Activated CD4-positive, alpha-beta memory T cell treated with anti-CD3 and anti-CD28 coated beads, Interleukin-2, amount 10 ng/mL, durations not matched to agents 7 days and 5 days (primary cell): ENCODE measurements at places on chromosomes 13 and 19. TPM values are rescaled to one million over a fixed set of nuclear protein-coding genes. Genes with fewer than 3 reads are reported as not detected.

Gene SYCN
- total RNA-seq, result not detected

Gene MYH14
- not detected for total RNA-seq

Gene KIR3DL2
- total RNA-seq, result 1.1 TPM

Gene CACNG7
- total RNA-seq, result not detected

Gene RGL3
- total RNA-seq, result not detected

Gene ONECUT3
- total RNA-seq, result not detected

Gene VSTM2B
- total RNA-seq, result not detected

Gene ZNF414
- total RNA-seq, result 33.3 TPM

GRCh38 chr19:18648973-18649315 is 12.1 kb downstream of the KLHL26 start:
- H3K27ac ChIP-seq, result no peak overlapping the region
- no peaks in the 10 kb centered on the region for H3K27me3 ChIP-seq
- H3K4me1 ChIP-seq, result peaks cover 3% of the 10 kb centered on the region
- no peaks in the 10 kb centered on the region for H3K36me3 ChIP-seq

- no peaks in the 10 kb centered on the region for H3K27me3 ChIP-seq
- H3K36me3 ChIP-seq, result no peaks in the 10 kb centered on the region
- H3K4me3 ChIP-seq, result no peak overlapping the region
- no peak for DNase-seq
- no peak overlapping the region for H3K27ac ChIP-seq
- H3K4me1 ChIP-seq, result no peaks in the 10 kb centered on the region
These were observed 69.2 kb downstream of the ZNF100 start for GRCh38 chr19:21698215-21698614.

DNA sequence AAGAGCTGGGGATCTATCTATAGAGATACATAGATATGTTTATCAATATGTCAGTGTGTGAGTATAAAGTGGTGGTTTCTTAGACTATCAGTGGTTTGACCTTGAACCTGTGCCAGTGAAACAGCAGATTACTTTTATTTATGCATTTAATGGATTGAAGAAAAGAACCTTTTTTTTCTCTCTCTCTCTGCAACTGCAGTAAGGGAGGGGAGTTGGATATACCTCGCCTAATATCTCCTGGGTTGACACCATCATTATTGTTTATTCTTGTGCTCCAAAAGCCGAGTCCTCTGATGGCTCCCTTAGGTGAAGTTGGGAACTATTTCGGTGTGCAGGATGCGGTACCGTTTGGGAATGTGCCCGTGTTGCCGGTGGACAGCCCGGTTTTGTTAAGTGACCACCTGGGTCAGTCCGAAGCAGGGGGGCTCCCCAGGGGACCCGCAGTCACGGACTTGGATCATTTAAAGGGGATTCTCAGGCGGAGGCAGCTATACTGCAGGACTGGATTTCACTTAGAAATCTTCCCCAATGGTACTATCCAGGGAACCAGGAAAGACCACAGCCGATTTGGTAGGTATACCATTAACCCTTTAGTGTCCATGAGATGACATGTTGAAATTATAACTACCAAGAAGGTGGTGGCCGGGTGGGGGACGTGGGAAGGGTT is 880 bp downstream of the FGF9 start:
- no peaks in the 10 kb centered on the region for H3K36me3 ChIP-seq
- H3K27me3 ChIP-seq, result peaks cover 71% of the 10 kb centered on the region
- peaks cover 45% of the 10 kb centered on the region for H3K4me1 ChIP-seq
- peak overlapping the region; percentile 79 for H3K4me3 ChIP-seq

DNA sequence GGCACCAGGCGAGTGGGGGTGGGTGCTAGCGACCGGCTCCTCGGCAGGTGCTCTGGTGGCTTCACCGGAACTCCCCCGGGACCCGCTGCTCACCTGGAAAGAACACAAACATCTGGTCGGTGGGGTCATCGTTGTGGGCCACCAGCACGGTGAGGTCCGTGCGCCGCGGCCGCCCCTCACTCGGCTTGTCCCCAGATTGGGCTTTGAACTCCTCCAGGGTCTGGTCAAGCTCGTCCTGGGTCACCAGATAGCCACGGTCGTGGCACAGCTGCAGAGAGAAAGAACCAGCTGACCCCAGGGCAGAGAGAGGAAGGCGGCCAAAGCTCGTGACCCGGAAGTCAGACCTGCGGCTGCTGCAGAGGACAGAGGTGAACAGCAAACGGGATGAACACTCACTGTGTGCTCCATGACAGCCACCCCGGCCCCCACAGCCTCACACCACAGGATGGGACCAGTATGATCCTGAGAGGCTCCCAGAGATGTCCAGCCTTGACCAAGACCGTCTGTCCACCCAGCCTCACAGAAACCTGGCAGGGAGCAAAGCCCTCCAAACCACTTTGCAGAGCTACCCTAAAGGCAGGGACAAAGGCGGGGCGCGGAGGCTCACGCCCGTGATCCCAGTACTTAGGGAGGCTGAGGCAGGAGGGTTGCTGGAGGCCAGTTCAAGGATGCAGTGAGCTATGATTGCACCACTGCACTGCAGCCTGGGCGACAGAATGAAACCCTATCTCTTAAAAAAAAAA is 1.2 kb downstream of the POLR2E start:
- H3K27ac ChIP-seq, result peak overlapping the region; percentile 64
- no peak for DNase-seq
- H3K27me3 ChIP-seq, result no peaks in the 10 kb centered on the region
- H3K36me3 ChIP-seq, result peaks cover 31% of the 10 kb centered on the region

- no peaks in the 10 kb centered on the region for H3K4me1 ChIP-seq
- DNase-seq, result no peak
- no peaks in the 10 kb centered on the region for H3K27me3 ChIP-seq
These were observed 545.4 kb upstream of the GPC6 start for GRCh38 chr13:92681239-92681638.

GRCh38 chr19:29564574-29565005 is 38.8 kb downstream of the VSTM2B start:
- peaks cover 12% of the 10 kb centered on the region for H3K27me3 ChIP-seq
- peaks cover 2% of the 10 kb centered on the region for H3K4me1 ChIP-seq
- no peak overlapping the region for H3K27ac ChIP-seq

GRCh38 chr19:46809534-46810272 is 21.3 kb upstream of the SLC1A5 start:
- H3K27me3 ChIP-seq, result peaks cover 1% of the 10 kb centered on the region
- H3K4me3 ChIP-seq, result no peak overlapping the region
- H3K36me3 ChIP-seq, result no peaks in the 10 kb centered on the region
- no peak overlapping the region for H3K27ac ChIP-seq
- peaks cover 1% of the 10 kb centered on the region for H3K4me1 ChIP-seq
- no peak for DNase-seq
